ENCODE measurements at places on chromosomes 1 and 21.

GRCh38 chr1:187032982-187033692, 204.4 kb downstream of the PLA2G4A start:
- no peak for DNase-seq

GRCh38 chr1:170692866-170693575, 29.1 kb downstream of the PRRX1 start:
- DNase-seq = no peak

GRCh38 chr21:17197996-17198395, 314.8 kb upstream of the CXADR start:
- no peak for DNase-seq

DNA sequence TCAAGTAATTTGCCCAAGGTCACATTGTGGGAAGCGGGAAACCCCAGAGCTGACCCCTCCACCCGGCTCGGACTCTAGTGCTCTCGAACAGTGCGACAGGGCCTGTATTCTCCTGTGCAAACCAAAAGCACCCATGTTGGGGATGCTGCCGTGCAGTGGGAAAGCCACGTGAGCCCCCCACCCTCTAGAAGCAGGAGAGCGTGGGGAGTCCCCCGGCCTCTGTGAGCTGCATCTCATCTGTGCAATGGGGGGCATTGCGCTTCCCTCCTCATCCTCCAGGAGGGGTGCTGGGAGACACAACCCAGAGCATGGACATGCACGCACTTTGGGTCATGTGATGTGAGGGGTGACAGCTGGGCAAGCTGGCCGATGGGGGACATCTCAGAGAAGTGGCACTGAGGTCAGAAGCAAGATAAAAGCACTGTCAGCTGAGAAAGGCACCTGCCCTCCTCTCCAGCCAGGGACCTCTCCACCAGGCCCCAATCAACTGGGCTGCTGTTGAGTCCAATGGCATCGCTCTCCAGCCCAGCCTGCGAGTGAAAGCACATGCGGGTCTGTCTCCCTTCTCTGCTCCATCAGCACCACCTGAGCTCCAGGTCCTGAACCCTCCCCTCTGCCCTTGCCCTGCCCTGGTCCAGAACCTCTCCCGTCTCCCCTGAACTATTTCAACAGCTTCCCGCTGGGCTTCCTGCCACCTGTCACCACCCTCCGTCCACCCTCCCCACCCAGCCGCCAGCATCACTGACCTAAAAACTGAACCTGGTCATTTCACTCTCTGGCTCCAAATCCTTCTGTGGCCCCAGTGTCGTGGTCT, 76.4 kb upstream of the IFFO2 start:
- no peak for DNase-seq

- DNase-seq = no peak
Measured at GRCh38 chr1:91611483-91611917, 110.8 kb downstream of the CDC7 start.

DNA sequence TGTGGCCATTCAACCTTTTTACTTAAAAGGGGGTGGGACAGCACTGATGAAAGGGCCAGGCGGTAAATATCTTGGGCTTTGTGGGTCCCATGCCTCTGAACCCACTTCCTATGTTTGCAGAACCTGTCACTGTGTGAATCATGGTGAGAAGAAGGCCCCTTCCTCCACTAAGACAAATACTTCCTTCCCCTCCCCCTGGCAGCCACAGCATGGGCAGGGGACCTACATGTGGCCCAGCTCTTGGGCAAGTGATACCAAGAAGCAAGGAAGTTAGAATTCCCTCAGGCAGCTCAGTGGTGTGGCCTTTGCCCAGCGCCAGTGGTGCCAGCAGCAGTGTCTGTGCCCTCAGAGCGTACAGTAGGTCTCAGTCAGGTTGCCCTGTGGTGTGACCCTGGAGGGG, 168.6 kb downstream of the TRIM33 start:
- no peak for DNase-seq

GRCh38 chr1:2544093-2544874, 11.9 kb upstream of the TNFRSF14 start:
- no peak for DNase-seq

DNA sequence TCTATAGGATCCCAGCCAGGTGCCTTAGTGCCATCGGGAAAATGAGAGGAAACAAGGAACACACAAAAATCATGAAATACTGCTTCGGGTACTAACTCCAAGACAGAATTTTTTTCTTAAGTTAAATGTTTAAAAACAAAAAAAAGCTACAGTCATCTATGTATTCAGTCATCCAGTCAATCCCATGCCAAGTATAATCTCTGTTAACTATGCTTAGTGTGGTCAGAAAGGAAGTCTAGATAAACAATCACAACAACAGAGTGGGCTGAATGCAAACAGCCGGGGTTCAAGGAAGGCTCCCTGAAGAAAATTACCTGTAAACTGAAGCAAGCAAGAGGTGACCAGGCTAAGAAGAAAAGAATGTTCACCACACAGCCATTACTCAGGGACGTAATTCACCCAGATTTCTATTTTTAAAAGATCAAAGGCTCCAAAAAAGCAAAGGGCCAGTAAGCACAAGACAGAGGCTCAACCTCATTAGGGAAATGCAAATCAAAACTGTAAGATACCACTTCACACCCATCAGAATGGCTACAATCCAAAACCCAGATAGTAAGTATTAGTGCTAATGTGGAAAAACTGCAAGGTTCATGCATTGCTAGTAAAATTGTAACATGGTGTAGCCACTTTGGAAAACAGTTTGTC, 53.0 kb downstream of the RERE start:
- DNase-seq = no peak

DNA sequence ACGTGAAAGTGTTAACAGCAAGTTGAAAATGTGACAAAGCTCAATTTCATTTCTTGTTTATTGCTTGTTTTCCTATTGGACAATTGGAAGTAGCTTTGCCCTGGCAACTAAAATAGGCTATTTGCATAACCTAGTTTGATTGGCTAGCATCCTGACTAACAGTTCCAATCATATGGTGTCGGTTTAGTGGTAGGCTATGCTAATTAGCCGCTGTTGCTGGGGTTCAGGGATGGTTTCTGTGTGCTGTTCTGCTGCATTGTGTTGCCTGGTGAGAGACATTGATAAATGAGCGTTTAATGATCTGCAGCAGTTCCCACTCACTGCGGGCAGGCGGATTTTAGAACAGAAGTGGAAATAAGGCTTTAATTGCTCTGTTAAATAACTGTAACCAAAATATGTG, 68.5 kb downstream of the DYRK1A start:
- peak; percentile 94 for DNase-seq

- no peak for DNase-seq
Measured at GRCh38 chr21:38524168-38525153, 26.2 kb upstream of the ERG start.

- no peak for DNase-seq
Measured at GRCh38 chr1:226428791-226429461, 21.0 kb upstream of the PARP1 start.

DNA sequence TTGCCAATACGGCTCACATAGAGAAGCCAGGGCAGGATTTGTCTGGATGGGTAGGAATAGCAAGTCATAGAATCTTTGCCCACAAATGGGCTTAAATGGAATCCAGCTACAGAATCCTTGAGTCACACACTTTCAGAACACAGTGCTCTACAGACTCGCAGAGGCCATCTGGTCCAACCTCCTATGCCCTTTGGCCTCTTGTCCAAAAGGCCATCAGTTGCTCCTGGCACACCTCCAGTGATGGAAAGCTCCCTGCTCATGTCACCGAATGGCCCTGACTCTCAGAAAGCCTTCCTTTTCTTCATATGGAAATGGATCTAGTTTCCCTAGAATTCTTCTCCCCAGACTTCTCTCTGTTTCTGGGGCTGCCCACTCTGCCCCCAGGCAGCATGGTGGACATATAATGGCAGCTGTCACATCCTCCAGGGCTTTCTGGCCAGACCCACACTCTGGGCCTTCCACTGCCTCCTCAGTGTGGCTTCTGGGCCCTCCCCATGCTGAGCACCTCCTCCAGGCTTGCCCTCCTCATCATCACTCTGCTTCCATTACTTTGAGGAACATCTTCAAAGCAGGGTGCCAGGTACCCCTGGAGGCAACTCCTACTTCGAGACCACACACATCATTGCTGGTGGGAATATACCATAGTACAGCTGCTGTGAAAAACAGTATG, 33.6 kb upstream of the TRABD2B start:
- DNase-seq = no peak

DNA sequence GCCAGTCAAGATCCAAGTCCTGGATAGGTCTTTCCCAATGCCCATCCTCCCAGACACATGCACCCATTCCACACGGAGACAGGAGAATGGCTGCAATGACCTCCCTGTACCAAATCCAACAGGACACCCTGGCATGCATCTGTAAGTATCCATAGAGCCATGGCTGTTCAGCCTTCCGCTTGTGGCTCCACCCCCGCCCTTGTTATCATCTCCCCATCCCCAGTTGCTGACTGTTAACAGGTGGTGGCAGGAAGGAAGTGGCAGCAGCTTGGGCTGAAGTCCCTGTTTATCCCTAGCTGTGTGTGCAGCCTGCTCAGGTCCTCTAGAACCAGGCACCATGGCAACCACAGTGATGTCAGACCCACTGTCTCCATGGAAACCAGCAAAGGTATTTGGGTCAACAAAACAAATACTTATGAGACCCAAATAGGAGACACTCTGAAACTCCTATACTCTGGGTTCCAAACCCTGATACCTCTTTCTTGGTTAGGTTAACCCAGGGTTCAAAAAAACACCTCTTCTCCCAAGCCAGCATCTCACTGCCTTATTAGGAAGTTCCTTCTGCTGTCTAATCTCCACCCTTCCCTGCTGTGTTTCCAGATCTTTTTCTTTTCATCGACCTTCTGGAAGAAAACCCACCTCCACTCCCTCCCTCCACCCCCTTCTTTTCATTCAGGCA, 721 bp downstream of the PBXIP1 start:
- no peak for DNase-seq

DNA sequence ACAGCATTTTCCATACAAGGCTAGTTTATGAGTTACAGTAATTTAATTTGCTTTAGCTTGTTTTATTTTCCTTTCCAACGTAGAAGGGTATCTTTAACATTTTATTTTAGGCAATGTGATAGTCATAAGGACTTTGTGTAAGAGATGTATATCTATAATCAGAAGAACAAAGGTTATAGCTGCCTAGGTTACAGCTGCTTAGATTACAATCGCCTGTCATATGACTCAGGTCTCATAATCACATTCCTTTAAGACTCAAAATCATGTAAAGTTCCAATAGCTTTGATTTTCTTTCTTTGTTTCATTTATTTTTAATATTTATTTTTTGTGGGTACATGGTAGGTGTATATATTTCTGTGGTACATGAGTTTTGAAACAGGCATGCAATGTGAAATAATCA, 37.8 kb upstream of the COP1 start:
- DNase-seq = no peak

DNA sequence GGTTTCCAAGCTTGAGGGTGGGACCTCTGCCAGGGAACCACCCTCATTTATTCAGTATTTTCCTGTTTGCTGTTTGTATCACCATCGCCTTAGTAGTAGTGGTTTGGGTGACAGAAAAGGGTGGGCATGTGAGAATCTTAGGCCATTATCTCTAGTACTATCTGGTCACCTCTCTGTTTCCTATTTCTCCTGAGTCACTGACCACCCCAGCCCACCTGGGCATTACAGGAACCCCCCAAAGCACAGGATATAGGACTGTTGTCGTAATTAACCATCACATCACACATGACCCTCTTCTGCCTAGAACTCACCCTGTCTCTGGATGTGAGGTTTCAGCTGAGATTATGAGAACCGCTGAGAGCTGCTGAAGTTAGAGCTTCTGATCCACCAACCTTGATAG, 60.4 kb downstream of the IL23R start:
- DNase-seq = no peak

- DNase-seq = no peak
Measured at GRCh38 chr1:206887701-206888100, 9.5 kb upstream of the IL24 start.

GRCh38 chr1:41108696-41109275, 87.3 kb upstream of the SLFNL1 start:
- DNase-seq = no peak

DNA sequence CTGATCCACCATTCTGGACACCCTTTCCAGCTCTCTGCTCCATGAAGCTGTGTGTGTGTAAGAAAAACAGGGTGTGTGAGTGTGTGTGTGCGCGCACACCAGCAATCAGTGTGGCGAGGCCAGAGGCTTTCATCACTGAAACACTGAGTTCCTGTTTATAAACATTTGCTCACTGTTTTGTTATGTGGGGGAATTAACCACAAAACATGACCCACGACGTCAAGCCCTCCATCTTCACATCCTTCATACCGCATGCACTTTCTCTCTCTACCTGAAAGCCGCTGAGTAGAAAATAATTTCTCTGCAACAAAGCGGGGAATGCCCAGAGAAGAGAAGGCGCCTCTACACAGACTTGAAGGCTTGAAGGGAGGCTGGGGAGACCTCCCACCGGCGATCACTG, 148.9 kb upstream of the IRF2BP2 start:
- no peak for DNase-seq

DNA sequence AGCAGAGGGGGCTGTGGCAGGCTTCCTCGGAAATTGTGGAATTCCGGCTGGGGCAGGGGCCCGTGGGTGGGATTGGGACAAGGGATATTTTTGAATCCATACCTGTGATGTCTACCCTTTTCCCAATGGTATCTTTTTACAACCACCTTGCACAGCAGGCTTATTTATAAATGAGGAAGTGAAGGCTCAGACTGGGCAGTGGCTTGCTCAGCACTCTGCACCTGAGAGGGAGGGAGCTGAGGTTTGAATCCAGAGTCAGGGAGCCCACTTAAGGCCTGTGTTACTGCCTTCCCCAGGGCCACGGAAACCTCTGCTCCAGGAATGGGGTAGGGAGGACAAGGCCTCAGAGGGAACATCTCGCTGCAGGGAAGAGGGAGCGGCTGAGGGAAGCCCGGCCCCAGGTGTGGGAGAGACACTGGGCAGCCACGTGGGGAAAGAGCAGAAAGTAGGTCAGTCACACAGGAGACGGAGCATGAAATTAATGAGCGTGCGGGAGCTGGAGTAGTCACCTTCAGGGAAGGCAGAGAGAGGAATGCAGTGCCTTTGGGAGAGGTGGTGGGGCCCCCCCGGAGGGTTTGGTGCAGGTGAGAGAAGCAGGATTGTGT, 35.4 kb upstream of the SCMH1 start:
- DNase-seq = no peak

DNA sequence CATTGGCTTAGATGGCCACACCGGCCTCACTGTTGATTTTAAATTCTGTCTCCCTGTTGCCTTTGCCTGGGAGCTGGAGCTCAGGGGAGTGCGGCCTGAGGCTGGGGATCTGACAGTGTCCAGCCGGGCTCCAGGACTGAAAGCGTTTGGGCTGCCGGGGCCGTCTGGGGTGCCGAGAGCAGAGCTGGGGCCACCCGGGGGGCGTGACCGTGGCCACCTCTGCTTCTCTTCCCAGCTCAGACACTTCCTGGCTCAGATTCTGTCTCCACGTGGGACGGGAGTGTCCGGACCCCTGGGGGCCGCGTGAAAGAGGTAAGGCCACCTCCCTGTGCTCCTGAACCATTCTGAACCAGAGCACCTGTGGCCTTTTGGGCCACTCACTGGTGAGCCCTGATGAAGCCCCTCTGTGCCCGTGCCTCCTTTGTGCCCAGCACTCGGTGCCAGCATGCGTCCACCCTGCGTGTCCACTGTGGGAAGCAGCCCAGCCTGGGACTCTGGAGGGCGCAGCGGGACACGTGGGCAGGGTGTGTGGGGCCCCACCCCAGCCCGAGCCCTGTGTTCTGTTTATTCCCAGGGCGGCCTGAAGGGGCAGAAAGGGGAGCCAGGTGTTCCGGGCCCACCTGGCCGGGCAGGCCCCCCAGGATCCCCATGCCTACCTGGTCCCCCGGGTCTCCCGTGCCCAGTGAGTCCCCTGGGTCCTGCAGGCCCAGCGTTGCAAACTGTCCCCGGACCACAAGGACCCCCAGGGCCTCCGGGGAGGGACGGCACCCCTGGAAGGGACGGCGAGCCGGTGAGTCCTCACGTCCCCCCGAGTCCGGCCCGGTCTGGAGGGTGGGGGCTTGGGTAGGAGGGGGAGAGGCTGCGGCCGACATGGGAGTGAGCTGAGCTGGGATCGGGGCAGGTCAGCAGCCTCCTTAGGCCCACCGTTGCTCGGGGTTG, 64.8 kb downstream of the SLC19A1 start:
- DNase-seq = no peak

All from epithelial cell of proximal tubule (primary cell).